Spinal cord (tissue), 10 donors: ENCODE measurements at places on chromosomes 11 and 22. TPM values are rescaled to one million over a fixed set of nuclear protein-coding genes. Genes with fewer than 3 reads are reported as not detected.

DNA sequence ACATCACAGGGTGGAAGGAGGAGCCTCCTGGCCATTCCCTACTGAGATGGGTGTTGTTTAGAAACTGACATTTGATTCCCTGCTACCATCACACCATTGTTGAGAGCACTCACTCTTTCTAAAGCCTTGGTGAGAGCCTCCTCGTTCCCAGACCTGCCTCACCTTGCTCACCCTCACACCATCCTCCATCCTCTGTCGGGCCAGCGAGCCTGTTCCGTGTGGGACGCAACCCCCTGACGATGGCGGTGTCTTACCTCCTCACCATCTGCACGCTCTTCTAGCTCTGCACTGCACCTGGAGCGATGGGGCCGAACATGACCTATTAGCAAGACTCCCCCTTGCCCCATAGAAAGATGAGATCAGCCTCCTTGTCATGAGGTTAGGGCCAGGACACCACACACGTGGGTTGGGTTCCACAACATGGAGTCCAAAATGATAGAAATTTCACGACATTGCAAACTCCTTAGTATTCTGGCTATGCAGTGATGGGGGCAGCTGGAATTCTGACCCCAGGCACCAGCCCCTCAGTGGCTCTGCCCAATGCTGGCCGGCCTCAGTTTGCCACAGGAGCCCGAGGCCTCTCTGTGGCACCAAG lies 1017.9 kb downstream of the TBC1D22A start:
- DNase-seq, result no peak

DNA sequence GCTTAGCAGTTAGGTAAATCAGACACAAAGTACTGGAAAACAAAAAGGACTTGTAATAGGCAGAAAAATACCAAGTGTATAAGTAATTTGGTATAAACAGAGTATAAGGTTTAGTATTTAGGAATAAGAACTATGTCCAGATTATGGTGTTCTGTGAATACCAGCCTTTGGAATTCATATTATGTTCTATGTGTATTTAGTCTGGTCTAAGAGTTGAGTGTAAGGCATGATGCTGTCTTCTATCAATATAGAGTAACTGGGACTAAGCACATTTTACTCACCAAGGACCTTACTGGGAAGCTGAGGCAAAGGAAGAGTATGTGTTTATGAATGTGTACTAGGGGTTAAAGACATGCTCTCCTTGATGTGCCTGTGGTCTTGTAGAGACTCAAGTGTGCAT lies 9.5 kb downstream of the SDHD start:
- no peak for DNase-seq

DNA sequence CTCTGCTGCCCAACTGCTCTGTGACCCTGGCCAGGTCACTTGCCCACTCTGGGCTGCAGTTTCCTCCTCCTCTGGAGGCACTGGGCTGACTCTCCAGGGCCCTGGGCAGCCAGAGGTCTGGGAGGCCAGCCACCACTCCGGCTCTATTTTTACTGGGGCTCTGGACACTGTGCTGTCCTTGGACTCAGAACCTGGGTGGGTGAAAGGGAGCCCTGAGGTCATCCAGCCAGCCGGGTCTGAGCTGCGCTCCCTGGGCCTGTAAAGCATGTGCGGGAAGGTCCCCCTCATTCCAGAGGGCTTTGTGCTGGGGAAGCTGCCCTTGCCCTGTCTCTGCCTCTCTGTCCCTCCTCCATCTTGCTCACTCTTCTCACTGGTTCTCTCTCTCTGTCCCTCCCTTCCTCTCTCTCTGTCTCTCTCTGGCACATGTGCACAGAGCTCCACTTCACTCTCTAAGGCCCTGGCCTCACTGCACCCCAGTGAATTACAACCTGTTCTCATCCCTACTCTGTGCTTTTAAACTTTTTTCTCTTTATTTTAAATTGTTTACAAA lies 24.6 kb downstream of the MB start:
- no peak for DNase-seq

DNA sequence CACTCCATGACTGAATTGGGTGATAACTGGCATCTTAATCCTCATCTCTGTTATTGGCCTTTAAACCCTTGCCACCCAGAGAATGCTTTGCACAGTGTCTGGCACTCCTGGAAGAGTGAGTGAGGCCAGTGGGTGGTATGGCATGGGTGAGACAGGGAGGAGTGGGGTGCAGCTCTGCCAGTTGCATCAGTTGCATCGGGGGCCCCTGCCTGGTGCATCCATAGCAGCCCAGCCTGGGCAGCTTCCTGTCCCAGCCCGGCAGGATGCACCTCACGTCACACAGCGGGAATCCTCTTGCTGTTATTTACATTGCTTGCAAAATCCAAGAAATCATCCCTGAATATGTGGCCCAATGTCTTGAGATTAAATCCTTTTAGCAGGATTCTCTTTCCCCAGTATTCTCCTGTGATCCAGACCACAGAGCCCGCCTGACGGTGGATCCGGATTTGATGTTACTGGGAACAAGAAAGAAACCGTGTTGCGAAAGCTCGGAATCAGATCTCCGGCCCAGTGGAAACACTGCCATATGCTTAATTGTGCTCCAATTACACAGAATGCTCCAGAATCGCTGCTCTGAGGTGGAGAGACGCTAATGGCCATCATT lies 37.6 kb upstream of the MN1 start:
- peak; percentile 18 for DNase-seq

GRCh38 chr11:69512136-69512535 lies 30.7 kb downstream of the LINC01488 start:
- no peak for DNase-seq

GRCh38 chr11:59710136-59710847 lies 3.4 kb downstream of the OR10V1 start:
- DNase-seq, result no peak

- DNase-seq, result no peak
Measured at GRCh38 chr11:78808923-78809322, 234.3 kb upstream of the NARS2 start.

DNA sequence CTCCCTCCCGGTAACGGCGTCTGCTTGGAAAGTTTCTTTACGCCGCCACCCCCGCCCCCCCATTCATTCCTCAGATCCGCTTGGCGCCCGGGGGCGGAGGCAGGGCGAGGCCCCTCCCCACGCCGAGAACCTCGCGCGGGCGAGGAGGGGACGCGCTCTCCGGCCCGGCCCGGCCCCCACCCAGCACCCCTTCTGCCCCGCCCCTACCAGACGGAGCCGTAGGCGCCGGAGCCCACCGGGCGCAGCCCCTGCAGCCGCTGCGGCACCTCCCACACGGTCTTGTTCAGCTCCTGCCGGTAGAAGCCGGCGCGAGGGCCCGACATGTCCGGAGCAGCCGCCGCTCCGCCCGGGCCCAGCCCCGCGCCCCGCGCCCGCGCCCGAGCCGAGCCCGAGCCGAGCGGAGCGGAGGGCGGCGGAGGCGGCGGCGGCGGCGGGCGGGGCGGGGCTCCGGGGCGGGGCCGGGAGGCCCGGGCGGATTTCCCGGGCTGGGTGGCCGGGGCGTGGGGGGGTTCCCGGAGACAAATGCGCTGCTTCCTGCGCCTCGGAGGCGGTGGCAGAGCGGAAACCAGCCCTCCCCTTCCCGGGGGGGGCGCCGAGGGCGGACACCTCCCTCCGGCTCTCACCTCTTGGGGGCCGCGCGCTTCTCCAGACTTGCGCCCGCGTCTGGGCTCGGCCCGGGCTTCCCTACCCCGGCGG lies at the start of gene MAPK11:
Gene MAPK11 (minus strand): TSS at position 411 of the 696 bp plus-strand sequence. CDS start 88 bp downstream, at position 323.
- DNase-seq, result peak; percentile 77

DNA sequence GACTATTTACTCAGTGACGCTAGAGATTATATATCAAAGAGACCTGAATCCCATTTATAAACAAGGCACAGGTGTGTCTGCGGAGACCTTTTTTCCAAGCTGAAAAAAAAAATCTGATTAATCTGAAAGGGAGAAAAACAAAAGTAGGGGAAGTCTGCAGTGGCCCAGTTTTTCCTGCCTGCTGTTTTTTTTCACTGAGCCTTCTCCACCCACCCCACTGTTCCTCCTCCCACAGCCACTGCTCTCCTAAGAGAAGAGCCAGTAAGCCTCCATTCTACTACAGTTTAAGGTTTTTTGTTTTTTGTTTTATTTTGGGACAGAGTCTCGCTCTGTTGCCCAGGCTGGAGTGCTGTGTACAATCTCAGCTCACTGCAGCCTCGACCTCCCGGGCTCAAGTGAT lies 18.4 kb downstream of the ARFGAP2 start:
- no peak for DNase-seq

GRCh38 chr11:34364102-34364501 lies 6.3 kb upstream of the ABTB2 start:
- no peak for DNase-seq

- DNase-seq, result no peak
Measured at GRCh38 chr22:47678048-47678447, 915.6 kb downstream of the TBC1D22A start.

- DNase-seq, result peak; percentile 51
Measured at GRCh38 chr11:63813563-63814382, 517 bp downstream of the SPINDOC start.

- no peak for DNase-seq
Measured at GRCh38 chr11:134645576-134645975, 233.5 kb upstream of the B3GAT1 start.

- peak; percentile 88 for DNase-seq
Measured at GRCh38 chr11:116533186-116533825, 239.5 kb downstream of the BUD13 start.

DNA sequence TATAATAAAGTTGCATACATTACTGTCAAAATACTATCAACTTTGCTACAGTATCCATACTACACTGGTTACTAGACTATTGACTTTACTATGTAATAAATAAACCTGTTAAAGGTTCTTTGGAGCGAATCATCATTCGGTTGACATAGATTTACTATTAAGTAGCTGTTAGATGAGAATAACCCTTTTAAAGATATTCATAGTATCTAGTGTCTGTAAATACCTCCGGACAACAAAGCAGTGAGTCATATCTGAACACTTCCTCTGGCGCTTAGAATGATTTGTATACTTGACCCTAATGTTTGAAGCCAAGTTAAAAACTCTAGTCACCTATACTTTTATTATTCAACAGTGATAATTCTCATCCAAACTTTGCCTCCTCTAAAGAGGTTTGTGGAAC lies 84.7 kb downstream of the MSANTD4 start:
- DNase-seq, result no peak

DNA sequence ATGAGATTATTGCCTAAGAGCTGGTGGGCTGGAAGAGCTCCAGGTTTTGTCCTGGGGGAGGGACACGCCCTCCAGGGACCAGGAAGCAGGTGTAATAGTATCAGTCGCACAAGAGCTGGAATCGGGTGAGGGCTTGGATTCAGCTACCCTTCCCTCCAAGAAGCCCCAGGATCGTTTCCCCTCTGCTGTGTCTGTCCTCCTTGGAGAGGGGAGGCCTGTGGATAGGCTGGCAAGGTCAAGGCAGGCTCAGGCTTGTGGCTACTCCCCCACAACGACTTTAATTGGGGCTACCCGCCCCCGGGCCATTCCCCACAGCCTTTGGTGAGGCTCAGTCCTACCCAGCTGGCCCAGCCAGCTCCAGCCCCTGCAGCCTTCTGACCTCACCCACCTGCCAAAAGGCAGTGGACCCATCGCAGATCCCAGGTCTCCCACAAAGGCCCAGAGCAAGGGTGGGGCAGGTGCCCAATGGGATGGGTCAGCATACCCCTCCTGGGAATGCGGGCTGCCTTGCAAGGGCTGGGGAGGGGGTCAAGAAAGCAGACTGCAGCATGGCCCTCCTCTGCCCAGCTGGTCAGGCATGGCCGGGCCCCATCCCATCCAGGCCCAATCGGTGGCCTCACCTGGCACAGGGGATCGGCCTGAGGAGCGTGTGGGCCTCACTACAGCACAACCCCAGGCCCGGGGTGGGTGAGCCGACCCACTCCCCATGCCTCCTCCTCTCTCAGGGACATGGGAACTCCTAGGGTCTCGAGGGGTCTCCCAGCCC lies 1.0 kb downstream of the CTSD start:
- no peak for DNase-seq

- peak; percentile 57 for DNase-seq
Measured at GRCh38 chr11:113874581-113875233, 665 bp downstream of the USP28 start.

- no peak for DNase-seq
Measured at GRCh38 chr11:45525393-45525792, 140.0 kb downstream of the CHST1 start.

GRCh38 chr22:43992331-43992821 lies 31.7 kb upstream of the PARVB start:
- no peak for DNase-seq

DNA sequence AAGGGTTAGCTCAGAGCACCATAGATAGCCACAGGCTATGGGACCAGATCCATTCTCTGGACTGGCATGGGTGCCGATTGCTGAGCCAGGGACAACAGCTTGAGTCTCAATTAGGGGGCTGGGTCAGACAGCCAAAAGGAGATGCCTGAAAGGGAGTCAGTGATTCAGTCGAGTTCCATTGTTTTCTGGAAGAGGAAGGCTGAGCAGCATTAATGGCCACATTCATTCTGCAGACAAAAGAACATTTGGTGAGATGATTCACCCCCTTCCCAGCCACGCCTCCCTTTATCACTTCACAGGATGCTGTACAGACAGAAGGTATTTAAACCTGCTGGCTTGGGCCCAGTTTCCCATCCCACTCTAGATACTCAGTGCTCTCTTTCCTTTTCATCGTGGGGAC lies 131.9 kb downstream of the ADAMTS15 start:
- peak; percentile 59 for DNase-seq

DNA sequence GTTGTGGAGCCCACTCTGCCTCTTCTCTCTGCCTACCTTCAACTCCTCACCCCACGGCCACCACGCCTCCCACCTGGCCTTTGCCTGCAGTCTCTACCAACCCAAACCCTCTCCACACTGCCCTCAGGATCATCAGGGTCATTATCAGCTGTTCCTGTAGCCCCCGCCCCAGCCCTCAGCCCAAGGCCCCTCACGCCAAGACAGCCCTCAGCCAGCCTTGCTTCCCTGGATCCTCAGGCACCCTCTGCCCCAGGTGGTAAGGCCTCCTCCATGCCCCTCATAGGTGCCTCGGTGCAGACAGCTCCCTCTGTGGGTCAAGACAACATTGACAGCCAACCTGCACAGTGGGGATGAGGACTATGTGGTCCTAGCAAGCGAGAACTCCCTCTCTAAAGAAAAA lies 1.7 kb downstream of the SBF1 start:
- no peak for DNase-seq

- no peak for DNase-seq
Measured at GRCh38 chr11:106461839-106462545, 384.5 kb downstream of the AASDHPPT start.

DNA sequence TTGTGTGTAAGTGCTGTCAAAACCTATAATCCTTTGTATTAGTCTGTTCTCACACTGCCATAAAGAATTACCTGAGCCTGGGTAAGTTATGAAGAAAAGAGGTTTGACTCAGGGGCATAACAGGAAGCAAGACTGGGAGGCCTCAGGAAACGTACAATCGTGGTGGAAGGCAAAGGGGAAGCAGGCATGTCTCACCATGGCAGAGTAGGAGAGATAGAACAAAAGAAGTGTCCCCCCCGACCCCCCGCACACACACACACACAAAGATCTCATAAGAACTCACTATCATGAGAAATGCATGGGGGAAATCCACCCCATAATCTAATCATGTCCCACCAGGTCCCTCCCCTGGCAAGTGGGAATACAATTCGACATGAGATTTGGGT lies 2.3 kb upstream of the USP28 start:
- no peak for DNase-seq

GRCh38 chr11:94638301-94638901 lies 71.2 kb downstream of the PIWIL4 start:
- DNase-seq, result no peak

The HOATZ gene
- 6.5 TPM for polyA plus RNA-seq

The GUCY1A2 gene
- polyA plus RNA-seq, result 26.1 TPM

The ST13 gene
- 373 TPM for polyA plus RNA-seq

The LMO2 gene
- polyA plus RNA-seq, result 60.0 TPM

The OR4D5 gene
- not detected for polyA plus RNA-seq

The TBC1D10A gene
- 24.5 TPM for polyA plus RNA-seq

The C11orf97 gene
- 1.3 TPM for polyA plus RNA-seq

The RIMBP3B gene
- not detected for polyA plus RNA-seq

The EFCAB6 gene
- 2.8 TPM for polyA plus RNA-seq

The STK33 gene
- polyA plus RNA-seq, result 23.0 TPM

The CHADL gene
- 36.7 TPM for polyA plus RNA-seq

The VPREB1 gene
- polyA plus RNA-seq, result not detected

The MMP1 gene
- polyA plus RNA-seq, result 0.08 TPM
